ENCODE measurements at places on chromosomes 16 and 17.

GRCh38 chr16:71501547-71501946, 12.4 kb upstream of the ZNF19 start:
- no peak for DNase-seq

DNA sequence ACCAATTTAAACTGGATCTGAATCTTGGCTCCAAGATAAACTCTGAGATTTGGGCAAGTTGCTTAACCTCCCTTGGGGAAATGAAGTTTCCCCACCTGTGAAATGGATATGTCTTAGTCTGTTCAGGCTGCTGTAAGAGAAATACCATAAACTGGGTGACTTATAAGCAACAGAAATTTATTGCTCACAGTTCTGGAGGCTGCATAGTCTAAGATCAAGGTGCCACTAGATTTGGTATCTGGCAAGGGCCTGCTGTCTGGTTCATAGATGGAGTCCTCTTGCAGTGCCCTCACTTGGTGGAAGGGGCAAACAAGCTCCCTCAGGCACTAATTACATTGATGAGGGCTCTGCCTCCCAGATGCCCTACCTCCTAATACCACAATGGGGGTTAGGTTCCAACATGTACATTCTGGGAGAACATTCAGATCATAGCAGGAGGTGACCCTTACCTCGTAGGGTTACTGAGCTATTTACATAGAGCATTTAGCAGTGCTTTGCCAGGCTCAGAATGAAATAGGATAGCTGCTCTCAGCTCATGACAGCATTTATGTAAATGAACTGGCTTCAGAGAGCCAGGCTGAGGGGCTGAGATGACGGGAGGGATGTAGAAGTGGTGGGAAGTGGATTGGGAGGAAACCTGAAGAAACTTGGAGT, 83.9 kb downstream of the SPECC1 start:
- no peak for DNase-seq

DNA sequence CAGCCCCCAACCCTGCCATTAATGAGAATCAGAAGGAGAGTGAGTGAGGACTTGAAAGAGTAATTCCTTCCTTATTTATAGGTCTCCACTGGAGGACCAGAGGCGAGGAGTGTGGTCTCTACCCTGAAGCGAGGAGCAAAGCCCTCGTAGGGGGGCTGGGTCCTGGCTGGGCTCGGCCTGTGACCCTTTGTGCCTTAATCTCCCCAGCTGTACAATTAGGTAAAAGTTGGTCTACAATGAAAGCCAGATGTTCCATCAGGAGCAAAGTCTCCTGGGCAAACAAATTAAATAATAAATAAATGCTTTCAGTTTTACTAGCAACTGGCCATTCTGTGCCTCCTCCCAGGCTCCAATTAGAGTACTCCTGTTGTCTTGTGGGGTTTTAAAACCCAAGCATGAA, 523.5 kb upstream of the SALL1 start:
- DNase-seq: no peak

DNA sequence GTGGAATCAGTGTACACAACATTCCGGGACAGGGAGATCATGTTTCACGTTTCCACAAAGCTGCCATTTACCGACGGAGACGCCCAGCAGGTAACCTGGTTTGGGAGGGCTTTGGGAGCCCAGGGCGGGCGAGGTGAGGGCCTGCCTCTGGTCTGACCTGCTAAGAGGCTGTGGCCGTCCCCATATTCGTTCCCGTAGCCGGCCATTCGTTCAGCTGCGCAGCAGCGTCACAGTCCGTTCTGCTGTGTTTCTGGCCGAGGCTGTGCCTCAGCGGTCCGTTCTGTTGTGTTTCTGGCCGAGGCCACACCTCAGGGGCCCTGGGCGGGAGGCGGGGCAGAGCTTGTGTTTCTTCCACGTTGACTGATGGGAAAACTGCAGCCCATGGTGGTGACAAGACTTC, 68.0 kb downstream of the OR1D5 start:
- DNase-seq: no peak

- DNase-seq: no peak
Observed at GRCh38 chr17:13741744-13742143, 140.0 kb upstream of the HS3ST3A1 start.

DNA sequence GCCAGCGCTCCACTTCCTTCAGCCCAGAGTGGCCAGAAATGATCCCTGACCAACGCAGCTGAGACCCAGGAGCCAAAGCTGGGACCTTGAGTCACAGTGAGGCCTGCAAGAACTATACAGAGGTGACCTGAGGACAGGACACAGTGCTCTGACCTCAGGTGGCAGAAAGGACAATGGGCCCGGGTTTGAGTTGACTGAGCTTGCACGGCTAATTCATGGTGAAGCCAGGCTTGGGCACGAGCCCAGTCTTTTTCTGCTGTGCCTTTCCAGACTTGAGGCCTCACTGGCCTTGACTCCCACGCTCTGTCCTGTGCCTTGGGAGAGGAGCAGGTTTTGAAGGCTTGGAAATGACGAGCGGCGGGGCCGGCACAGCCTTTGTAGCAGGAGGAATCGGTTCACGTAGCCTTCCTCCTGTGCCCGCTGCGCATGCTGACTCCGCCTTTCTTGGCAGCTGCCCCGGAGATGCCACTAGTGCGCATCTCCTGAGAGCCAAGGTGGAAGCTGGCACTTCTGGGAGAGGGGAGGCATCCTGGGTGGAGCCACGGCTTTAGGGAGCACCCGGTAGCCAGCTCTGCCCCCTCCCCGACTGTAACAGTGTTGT, 34.9 kb downstream of the NDEL1 start:
- DNase-seq: no peak

DNA sequence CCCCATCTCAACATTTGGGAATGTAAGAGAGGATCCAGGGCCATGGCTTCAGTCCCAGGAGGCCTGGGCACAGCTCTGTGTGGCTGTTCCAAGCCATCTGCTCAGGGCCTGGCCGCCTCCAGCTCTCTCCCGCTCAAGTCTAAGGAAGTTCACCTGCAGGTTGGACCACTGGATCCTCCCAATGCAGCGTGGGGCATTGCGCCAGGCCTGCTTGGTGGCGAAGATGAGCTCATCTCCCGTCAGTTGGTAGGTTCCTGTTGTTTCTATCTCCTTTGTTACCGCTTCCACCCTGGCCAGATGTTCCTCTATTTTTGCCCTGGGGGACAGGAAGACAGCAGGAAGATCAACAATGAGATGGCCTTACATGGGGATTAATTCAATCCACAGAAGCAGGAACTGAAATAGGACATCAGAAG, 17.5 kb downstream of the NOS2 start:
- DNase-seq: no peak

- DNase-seq: no peak
Observed at GRCh38 chr17:63579633-63580032, 21.1 kb upstream of the TACO1 start.

DNA sequence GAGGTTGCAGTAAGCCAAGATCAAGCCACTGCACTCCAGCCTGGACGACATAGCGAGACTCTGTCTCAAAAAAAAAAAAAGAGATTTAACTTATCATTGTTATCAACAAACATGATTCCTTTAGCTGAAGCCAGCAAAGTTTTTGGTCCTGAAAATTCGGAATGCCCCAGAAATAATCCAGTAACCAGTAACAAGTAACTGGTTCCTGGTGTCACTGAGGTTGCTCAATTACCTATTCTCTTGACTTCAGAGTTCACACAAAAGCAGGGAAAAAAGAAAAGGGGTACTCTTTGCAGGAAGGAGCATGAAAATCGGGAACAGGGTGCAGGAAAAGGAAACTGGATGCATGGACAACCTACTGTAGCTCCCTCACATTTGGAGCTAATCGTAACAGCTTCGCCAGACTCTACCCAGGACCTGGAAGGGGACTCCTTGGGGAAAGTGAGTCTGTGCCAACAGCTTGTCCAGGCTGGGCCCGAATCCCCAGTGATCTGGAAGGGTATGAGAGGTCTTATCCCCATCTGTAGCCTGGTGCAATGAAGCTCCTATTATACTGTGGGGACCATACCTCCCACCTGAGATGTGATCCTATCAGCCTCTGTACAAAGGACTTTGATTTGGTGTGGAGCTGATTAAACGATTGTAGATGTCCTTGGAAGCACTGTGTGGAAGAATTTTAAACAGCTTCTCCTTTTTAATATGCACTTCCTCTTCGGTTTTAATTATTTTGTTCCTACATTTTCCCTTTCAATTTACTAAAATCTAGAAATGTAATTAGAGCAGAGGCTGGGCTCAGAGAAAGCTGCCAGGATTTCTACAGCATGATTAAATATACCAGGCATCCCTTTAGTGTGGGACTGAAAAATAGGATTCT, 3.4 kb upstream of the SPOP start:
- DNase-seq: no peak

DNA sequence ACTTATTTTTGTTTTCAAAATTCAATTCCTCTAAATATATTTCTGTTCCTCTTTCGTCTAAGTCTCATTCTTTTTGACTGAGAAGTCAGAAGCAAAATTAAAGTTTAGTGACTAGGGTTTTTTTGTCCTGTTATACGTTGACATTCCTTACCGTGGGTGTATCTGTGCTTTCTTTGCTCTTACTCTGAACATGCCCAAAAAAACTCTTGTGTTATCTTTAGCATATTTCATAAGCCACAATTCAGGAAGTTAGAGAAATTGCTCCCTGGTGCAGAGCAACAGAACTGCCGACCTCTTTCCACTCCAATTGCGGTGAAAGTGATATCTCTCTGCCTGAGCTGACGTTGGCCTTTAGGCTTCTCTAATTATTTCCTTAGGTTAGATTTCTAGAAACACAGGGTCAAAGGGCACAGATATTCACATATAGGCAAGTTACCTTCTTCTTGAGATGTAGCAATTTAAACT, 65.7 kb downstream of the CENPV start:
- peak; percentile 79 for DNase-seq

Data from fibroblast of skin of abdomen (primary cell).